Umbilical cord (tissue), 2 donors: ENCODE measurements at places on chromosomes 1 and 21.

- DNase-seq = no peak
These were observed 3.1 kb downstream of the TACSTD2 start for GRCh38 chr1:58573705-58574591.

- DNase-seq = peak; percentile 95
These were observed at the start of gene S100A13 for GRCh38 chr1:153626904-153627714. Gene S100A13 (minus strand): TSS chr1:153627505. CDS start chr1:153626472, 1,033 bp downstream.

GRCh38 chr21:37381883-37382585, 15.5 kb downstream of the DYRK1A start:
- DNase-seq = no peak

GRCh38 chr1:2926447-2927055, 94.7 kb upstream of the ACTRT2 start:
- DNase-seq = no peak

- DNase-seq = no peak
These were observed 16.1 kb upstream of the PSMD4 start for GRCh38 chr1:151238467-151238739.

GRCh38 chr1:39396671-39397070, 94.8 kb upstream of the BMP8A start:
- no peak for DNase-seq

DNA sequence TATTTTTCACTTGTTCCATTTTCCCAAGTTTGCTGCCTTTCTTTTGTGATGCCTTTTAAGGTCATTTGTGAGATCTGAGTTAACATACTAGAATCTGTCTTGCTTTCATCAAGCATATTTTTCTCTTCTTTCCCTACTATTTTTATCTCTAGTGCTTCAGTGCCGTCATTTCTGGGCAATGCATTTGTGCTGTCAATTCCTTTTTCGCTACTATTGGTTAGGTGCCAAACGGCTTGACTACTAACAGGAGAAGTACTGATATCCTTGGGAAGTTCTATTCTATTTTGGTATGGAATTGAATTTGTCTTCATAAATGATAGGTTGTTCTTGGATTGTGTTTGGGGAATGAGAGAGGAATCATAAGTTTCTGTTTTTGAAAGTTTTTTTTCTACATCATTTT, 42.2 kb downstream of the LRRC53 start:
- peak; percentile 78 for DNase-seq

DNA sequence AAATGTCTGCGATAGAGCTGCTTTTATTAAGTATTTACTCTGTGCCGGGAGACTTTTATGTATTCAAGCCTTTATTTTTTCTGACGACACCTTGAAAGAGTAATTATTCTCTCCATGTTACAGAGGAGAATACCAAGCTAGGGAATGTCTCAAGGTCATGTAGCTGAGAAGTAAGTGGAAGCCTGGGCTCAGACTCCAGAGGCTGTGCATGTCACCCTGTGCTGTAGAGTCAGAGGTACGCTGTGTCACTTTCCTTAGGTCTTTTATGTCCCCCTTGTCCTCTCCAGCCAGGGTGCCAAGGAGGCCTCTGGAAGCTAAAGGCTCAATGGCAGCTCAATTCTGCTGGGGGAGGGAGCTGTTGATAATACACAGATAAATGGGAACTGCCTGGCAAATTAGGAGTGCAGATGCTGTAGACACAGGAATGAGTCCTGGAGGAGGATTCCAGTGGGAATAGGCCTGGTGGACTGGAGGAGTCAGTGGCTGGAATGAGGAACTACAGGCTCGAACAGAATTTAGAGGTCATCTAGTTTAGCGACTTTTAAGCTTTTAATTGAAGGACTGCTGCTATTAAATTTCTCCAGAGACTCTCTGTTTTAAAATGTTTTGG, 9.3 kb upstream of the IL19 start:
- no peak for DNase-seq

GRCh38 chr21:44724196-44724595, 12.8 kb upstream of the TSPEAR start:
- DNase-seq = no peak

- DNase-seq = no peak
These were observed 30.6 kb upstream of the LCE5A start for GRCh38 chr1:152479792-152480595.

DNA sequence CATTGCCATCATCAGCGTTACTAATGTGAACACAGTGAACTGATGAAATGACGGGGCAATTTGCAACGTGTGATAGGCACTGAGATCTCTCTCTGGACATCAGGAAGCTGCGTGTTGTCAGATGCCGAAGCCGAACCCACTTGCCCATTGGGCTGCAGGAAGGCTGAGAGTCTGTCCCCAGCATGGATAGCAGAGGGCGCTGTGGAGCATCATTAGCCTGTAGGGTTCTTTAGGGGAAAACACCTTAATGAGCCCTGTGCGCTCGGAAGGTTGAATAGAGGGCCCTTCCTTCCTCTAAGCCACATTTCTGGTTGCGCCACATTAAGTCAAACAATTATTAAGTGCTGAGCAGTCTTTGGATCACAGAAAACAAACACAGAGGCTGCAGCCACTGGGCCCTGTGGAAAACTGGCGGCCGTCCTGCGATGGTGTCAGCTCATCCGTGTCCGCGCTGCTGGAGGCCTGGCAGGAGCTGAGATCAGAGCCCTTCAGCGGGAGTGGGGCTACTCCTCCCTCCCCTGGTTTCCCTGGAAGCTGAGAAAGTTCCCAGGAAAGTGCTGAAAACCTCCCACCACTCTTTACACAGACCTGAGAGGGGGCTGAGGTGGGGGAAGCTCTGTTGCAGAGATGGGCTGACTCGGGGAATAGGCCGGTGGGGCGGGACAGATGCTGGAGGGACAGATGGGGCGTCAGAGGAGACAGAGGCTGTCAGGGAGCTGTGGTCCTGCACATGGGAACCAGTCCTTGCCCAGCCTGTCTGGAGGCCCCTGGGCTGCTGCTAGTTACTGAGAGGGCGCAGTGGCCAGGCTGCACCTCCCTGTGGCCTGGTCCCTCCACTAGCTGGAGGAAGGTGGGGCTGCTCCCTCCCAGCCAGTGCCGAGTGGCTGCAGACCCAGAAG, 12.7 kb downstream of the TFF2 start:
- peak; percentile 42 for DNase-seq

- DNase-seq = peak; percentile 29
These were observed 34.1 kb downstream of the OR2G3 start for GRCh38 chr1:247639381-247639981.

- peak; percentile 81 for DNase-seq
These were observed 13.4 kb downstream of the LAPTM5 start for GRCh38 chr1:30744060-30744756.

- no peak for DNase-seq
These were observed 55.1 kb downstream of the ITPKB start for GRCh38 chr1:226684026-226684425.

GRCh38 chr1:169484683-169485430, 887 bp downstream of the SLC19A2 start:
- DNase-seq = peak; percentile 67

GRCh38 chr1:225539069-225539468, 111.2 kb upstream of the LBR start:
- DNase-seq = no peak

GRCh38 chr1:200279810-200280411, 129.9 kb downstream of the ZNF281 start:
- DNase-seq = peak; percentile 15

- no peak for DNase-seq
These were observed 245.6 kb downstream of the FOXD2 start for GRCh38 chr1:47683401-47683800.

- DNase-seq = peak; percentile 71
These were observed 54.9 kb upstream of the DNAJC6 start for GRCh38 chr1:65254320-65255034.

GRCh38 chr1:168386949-168387586, 106.4 kb downstream of the TBX19 start:
- DNase-seq = peak; percentile 55

GRCh38 chr1:213997038-213997771, 9.4 kb downstream of the PROX1 start:
- no peak for DNase-seq
